ENCODE measurements at places on chromosomes 5 and 9. TPM values are rescaled to one million over a fixed set of nuclear protein-coding genes. Genes with fewer than 3 reads are reported as not detected.
A peak's percentile ranks its signal among the peaks of the same experiment; 100 is the strongest.

TRIM7 gene
- 3.0 TPM for total RNA-seq

GRCh38 chr5:104298518-104298917, 735.9 kb upstream of the NUDT12 start:
- H3K4me3 ChIP-seq: no peak overlapping the region
- H3K36me3 ChIP-seq: no peaks in the 10 kb centered on the region
- H3K27ac ChIP-seq: no peak overlapping the region
- H3K4me1 ChIP-seq: no peaks in the 10 kb centered on the region

PRLR gene
- total RNA-seq: not detected

N4BP3 gene
- 33.2 TPM for total RNA-seq

PDLIM4 gene
- total RNA-seq: not detected

- no peaks in the 10 kb centered on the region for H3K4me1 ChIP-seq
- peaks cover 3% of the 10 kb centered on the region for H3K27me3 ChIP-seq
- no peaks in the 10 kb centered on the region for H3K36me3 ChIP-seq
- no peak overlapping the region for H3K4me3 ChIP-seq
Measured at GRCh38 chr5:74096325-74096724, 470.3 kb downstream of the ARHGEF28 start.

EGFLAM gene
- not detected for total RNA-seq

GRCh38 chr5:179607160-179607931, 16.1 kb downstream of the HNRNPH1 start:
- peaks cover 34% of the 10 kb centered on the region for H3K36me3 ChIP-seq
- H3K27ac ChIP-seq: peak overlapping the region; percentile 76
- H3K27me3 ChIP-seq: no peaks in the 10 kb centered on the region
- peaks cover 38% of the 10 kb centered on the region for H3K4me1 ChIP-seq
- no peak for DNase-seq

GRCh38 chr9:124330011-124330697, 72.4 kb downstream of the NEK6 start:
- peaks cover 3% of the 10 kb centered on the region for H3K36me3 ChIP-seq
- no peak overlapping the region for H3K27ac ChIP-seq
- H3K27me3 ChIP-seq: no peaks in the 10 kb centered on the region

ADAM19 gene
- total RNA-seq: 12.9 TPM

DNA sequence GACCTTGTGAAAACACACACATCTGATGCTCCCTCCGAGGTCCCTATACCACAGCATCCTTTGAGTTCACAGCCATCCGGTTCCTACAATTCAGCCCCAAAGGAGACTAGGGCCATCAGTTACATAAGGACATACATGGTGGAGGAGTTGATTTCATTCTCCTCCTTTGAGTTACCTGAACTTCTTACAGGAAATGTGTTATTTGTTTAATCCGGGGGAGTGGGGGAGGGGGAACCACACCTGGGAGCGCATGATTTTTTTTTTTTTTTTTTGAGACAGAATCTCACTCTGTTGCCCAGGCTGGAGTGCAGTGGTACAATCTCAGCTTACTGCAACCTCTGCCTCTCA, 30.7 kb downstream of the SEMA4D start:
- peaks cover 86% of the 10 kb centered on the region for H3K36me3 ChIP-seq
- H3K27me3 ChIP-seq: no peaks in the 10 kb centered on the region
- no peak for DNase-seq
- H3K4me1 ChIP-seq: peaks cover 91% of the 10 kb centered on the region
- H3K4me3 ChIP-seq: peak overlapping the region; percentile 68
